ENCODE measurements at places on chromosomes 16 and 17.

DNA sequence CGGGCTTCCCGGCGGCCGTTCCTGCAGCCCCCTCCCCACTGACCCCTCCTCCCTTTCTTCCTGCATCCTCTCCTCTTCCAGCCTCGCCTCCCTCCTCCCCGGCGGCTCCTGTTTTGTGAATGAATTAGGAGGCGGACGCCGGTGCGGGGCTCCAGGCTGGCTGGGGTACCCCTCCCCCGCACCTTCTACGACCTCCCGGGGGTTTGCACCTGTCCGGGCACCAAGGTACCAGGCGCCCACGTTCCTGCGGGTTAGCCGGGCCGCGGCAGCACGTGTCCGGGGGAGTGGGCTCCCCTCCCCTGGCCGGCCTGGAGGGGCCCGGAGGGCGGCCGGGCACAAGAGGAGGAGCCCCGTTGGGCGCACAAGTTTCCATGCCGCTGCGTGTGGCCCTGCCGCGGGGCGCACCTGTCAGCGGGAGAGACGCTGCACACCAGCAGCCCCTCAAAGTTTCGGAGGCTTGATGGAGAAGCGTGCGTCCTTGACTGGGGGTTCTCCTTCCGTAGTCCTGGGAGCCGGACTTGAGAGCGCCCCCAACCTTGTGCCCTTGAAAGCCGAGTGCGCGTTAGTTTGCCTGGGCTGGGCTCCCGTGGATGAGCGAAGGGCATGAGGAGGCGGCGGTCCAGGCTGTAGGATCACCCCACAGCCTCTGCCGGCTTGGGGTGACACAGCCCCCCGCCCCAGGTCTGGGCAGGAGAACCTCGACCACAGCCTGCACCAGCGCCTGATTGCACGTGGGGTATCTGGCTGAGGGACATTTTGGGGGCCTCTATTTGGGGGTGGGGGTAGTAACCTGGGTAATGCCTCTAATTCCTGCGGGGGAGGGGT lies 1.2 kb downstream of the HAS3 start:
- DNase-seq, result no peak

GRCh38 chr17:47615766-47616424 lies 33.8 kb upstream of the KPNB1 start:
- no peak for DNase-seq

DNA sequence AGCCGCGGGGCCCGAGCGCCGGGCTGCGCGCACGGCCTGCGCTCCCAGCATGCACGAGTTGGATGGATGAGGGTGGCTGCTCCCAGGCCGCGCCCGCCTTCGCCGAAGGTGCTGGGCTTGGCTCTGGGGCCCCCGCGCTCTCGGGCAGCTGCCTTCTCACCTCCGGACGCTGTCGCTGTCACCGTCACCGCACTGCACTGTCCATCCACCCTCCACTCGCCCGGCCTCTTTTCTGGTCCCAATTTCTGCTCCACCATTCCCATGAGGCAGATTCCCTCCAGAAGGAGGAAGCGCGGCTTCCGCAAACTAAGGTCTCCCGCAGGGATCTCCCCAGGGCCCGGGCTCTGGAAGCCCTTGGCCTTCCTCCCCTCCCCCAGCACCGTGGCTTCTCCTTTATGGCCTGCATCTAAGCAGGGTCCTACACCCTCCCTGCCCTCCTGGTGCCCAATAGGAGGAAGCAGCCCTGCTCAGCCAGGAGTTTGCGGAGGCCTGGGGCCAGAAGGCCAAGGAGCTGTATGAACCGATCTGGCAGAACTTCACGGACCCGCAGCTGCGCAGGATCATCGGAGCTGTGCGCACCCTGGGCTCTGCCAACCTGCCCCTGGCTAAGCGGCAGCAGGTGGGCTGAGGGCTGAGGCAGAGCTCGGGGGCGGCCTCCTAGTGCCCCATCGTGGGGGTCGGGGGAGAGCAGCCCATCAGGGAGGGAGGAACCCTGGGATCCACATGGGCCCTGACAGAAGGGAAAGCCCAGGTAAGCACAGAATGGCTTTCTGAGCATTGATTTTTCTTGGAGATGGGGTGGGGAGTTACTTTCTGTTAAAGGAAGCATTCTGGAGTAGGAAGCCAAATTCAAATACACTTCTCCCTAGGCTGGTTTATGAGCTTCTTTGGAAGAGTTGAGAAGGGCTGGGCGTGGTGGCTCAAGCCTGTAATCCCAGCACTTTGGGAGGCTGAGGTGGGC lies 899 bp downstream of the ACE start:
- no peak for DNase-seq

DNA sequence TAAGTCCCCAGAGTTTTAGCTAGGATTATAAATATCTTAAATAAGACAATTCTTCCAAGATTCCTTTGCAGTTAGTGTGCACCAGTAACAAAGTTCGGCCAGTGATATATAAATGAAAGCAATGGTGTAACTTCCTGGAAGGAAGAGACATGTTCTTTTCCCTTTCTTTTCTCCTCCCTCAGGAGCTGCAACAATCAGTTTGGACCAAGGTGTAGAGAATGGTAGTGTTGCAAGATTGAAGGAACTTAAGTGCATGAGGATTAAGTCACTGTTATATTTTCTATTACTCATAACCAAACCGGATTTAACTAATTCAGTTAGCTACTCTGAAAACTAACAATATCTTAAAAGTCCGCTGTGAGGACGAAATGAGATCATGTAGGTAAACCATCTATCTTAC lies 68.9 kb upstream of the KCNJ16 start:
- DNase-seq, result no peak

DNA sequence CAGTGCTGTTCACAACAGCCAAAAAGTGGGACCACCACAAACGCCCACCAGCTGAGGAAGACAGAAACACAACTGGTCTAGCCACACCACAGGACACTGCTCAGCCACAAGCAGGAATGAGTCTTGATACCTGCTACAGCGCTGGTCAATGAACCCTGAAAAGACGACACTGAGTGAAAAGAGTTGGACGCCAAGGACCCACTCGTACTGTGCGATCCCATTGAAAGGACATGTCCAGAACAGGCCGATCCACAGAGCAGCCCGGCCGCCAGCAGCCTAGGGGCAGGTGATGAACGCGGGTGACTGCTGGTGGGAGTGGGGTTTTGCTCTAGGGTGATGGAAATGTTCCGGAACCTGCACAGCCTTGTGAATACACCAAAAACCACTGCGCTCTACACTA lies 10.6 kb upstream of the SLC38A8 start:
- no peak for DNase-seq

- DNase-seq, result no peak
These were observed 124.3 kb upstream of the IRX5 start for GRCh38 chr16:54806378-54806777.

GRCh38 chr16:55179852-55180585 lies 144.0 kb upstream of the IRX6 start:
- DNase-seq, result no peak

- no peak for DNase-seq
These were observed 81.0 kb downstream of the VPS53 start for GRCh38 chr17:633641-634101.

All from activated CD4-positive, alpha-beta T cell treated with anti-CD3 and anti-CD28 coated beads, Interleukin-2, amount 50 U/mL, for 1 hour (primary cell).